Suppressor macrophage treated with lipopolysaccharide for 4 hours (primary cell): ENCODE measurements at places on chromosomes 1 and 21.

- DNase-seq, result no peak
These were observed 24.6 kb downstream of the RNF187 start for GRCh38 chr1:228511546-228512445.

GRCh38 chr1:215119719-215120365 is 37.3 kb downstream of the KCNK2 start:
- DNase-seq, result no peak

DNA sequence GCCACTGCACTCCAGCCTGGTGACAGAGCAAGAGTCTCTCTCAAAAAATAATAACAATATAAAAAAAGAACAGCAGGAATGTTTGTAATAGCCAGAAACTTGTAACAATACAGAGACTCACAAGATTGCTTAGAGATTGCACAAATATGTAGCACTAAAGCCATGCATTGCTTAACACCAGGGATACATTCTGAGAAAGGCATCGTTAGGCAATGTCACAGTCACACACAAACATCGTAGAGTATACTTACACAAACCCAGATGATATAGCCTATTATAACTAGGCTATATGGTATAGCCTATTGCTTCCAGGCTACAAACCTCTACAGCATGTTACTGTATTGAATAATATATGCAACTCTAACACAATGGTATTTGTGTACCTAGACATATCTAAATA is 45.3 kb downstream of the GPATCH2 start:
- no peak for DNase-seq

GRCh38 chr1:184222652-184223052 is 164.2 kb upstream of the C1orf21 start:
- DNase-seq, result peak; percentile 88

DNA sequence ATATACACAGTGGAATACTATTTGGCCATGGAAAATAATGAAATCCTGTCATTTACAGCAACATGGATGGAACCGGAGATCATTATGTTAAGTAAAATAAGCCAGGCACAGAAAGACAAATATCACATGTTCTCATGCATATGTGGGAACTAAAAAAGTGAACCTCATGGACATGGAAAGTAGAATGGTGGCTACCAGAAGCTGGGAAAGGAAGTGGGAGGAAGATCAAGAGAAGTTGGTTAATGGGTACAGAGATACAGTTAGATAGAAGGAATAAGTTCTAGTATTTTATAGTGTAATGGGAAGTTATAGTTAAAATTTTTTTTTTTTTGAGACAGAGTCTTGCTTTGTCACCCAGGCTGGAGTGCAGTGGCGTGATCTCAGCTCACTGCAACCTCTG is 34.8 kb upstream of the CREG1 start:
- DNase-seq, result peak; percentile 31

DNA sequence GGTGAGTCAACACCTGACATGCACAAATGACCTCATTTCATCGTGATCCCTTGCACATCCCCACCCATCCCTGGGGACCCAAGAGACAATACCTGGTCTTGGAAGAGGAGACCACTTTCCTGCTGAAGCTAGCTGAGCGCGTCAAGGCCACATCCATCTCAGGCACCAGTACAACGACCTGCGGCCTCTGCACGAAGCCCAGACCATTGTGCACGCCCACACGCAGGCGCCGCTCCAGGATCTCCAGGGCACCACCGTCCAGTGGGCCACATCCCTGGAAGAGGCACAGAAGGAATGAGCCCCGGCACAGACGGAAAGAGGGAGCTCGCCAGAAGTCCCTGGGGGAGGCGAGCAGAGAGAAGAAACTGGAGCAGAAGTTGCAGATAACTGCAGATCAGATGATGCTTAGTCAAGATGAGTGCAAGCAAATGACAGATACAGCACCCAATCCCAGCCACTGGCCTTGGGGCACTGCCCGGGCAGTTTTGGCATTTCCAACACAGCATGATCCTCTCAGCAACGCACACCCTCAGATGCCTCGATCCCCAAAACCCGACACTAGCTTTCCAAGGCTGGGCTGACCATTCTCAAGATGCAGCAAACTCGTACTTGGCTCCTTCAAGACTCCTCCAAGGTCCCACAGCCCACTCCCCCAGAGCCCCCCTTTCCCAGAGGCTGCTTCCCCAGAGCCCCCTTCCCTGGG is 44.1 kb downstream of the NPHP4 start:
- DNase-seq, result no peak

- DNase-seq, result peak; percentile 33
These were observed 2.0 kb downstream of the RPRD2 start for GRCh38 chr1:150365941-150366340.

DNA sequence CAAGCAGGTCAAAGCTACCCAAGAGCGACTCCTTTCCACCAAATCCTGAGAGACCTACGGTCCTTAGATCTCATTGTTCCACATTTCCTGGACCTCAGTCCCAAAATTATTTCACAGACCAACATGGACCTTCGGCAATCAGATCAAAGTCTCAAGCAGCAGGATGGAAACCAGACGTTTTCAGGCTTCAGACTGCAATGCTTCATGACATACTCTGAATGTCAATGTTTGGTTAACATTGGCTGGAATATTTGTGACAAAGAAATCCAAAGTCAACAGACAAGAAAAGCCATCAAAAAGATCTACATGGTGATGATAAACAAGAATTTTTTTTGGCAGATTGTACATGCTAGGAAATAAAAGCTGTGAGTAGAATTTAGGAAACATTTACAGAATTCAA is 1057.3 kb downstream of the ADGRL2 start:
- DNase-seq, result no peak

- DNase-seq, result peak; percentile 58
These were observed 16.0 kb upstream of the AGO1 start for GRCh38 chr1:35866991-35867390.

- no peak for DNase-seq
These were observed 30.1 kb downstream of the UMODL1 start for GRCh38 chr21:42101246-42101645.

DNA sequence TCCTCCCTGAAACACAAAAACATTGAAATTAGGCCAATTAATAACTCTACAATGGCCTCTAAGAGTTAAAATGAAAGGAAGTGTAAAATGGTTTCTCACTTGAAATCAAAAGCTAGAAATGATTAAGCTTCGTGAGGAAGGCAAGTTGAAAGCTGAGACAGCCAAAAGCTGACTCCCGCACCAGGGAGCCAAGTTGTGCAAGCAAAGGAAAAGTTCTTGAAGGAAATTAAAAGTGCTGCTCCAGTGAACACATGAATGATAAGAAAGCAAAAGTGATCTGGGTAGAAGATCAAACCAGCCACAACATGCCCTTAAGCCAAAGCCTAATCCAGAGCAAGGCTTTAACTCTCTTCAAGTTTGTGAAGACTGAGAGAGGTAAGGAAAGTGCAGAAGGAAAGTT is 22.8 kb downstream of the CYYR1 start:
- DNase-seq, result no peak

- DNase-seq, result no peak
These were observed 101.9 kb downstream of the PRDM2 start for GRCh38 chr1:13801655-13802486.

DNA sequence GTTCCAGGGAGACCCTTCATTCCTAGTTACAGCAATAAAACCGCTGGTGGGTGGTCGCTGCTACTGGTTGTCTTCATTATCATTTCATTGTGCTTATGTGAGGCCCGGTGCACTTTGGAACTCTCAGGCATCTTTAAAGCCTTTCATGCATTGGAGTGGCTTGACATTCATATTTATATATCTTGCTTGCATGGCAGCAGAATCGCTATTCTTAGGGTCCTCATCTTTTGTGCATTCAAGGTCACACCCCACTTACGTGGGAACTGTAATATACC is 110.1 kb downstream of the ZBTB18 start:
- DNase-seq, result no peak

DNA sequence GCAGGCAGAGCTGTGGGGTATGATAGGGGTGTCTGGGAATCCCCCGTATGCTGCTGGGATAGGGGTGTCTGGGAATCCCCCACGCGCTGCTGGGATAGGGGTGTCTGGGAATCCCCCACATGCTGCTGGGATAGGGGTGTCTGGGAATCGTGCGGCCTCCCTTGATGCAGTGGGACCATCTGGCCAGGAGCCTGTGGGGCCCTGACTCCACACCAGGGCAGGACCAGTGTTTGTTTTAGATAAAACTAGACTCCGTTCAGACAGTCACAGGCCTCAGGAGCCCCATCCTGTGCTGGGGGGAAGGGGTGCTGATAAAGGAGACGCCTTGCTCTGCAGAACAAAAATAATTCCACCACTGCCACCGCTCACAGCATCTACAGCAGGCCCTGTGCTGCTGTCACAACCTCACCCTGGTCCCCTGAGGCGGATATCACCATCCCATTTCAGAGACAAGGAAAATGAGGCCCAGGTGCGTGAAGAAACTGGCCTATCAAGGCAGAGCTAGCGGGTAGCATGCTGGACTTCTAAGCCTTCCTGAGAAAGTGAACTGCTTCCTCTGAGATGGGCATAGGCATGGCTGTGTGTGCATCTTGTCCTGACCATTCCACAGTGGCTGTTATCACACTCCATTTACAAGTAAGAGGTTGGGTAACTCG is 24.0 kb downstream of the ECE1 start:
- no peak for DNase-seq

GRCh38 chr1:38860454-38860795 is 853 bp upstream of the RRAGC start:
- no peak for DNase-seq

GRCh38 chr1:12734651-12735050 is 11.3 kb upstream of the CFAP107 start:
- DNase-seq, result no peak

DNA sequence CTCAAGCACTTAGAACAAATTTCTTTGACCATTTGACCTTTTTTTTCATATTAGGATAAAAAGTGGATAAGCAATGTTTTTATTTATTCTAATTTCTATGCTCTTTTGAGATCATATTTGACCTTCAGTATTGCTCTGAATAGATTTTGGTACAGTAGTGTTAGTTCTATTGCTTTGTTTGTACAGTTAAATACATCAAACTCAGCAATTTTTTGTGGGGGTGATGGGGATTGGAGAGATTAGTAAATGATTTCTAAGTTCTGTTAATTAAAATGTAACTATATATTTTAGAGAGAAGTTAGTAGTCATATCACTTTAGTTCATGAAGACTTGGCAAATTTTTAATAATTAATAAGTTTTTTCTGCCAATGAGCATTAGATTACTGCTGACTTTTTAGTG is 2.4 kb upstream of the GPR52 start:
- no peak for DNase-seq

GRCh38 chr1:40450495-40451237 is 390 bp downstream of the ZFP69B start:
- DNase-seq, result peak; percentile 47

DNA sequence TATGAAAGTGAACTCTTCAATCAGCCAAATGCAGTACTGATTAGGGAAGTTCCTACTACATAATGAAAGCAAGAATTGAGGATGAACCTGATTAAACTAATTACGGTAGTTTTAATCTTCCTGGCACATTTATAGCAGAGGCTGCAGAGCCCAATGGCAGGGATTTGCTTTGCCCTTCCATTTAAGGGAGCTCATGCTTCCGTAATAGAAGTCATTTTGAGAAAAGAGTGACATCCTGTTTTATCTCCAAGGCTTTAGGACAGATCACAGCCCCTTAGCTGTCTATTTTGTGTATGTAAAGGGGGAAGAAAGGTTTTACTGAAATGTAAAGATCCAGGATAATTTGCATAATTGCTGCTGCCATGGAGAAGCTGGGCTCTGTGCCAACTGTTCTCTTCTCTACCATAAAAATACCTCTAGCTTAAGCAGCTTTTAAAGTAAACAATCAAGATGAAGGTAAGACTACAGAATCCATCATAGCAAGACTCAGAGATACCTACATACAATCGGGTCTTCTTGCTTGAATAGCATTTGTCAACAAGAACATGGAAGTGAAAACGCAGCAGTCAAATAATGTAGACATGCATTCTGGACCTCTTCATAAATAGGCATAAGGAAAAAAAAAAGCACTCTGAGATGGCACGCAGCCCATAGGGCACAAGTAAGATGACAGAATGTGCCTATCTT is 62.5 kb downstream of the ASH1L start:
- DNase-seq, result peak; percentile 40

DNA sequence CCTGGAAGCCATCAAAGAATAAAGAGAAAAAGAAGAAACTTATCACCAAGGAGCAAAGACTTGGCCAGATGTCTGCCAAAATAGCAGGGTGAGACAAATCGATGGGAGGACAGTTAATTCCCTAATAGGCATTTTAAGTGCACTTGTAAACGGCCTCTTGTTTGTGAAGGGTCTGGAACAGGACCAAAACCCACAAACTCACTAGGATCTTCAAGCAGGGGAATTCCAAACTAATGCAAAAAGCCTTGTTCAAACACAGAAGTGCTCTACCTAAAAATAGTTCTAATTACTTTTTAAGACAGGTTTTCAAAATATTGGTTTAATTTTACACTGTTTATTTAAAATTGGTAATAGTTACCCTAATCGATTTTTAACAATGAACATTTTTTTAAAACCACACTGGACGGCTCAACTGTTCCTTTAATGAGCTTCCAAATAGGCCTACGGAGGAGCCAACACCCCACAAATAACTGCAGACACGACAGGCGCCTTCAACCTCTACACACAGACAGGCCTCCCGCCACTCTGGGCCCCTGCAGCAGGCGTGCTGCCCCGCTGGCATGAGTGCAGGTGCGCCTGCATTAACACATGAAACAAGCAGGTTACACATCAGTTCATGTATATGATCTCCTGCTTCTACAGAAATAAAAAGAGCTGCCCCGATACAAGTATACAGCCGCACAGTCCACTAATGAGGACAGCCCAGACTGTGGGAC is 15.8 kb downstream of the UBE2G2 start:
- DNase-seq, result no peak

DNA sequence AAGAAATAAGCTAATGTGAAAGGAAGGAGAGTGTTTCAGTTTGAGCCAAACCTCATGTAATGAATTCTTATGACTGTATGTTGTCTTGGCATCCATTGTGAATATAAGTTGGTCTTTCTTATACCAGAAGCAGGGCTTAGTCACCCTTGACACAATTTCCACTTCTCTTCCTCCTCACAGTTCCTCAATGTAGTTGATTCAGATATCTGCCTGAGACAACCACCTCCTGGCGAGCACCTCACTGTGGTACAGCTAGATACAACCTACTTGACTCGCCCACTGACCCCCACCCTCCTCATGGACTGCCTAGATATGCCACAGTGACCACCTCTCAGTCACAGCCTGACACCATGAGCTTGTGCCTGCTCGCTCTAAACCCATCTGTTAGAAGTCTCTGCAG is 45.6 kb downstream of the KYAT3 start:
- DNase-seq, result peak; percentile 63

- DNase-seq, result no peak
These were observed 126.0 kb downstream of the SYF2 start for GRCh38 chr1:25106352-25106751.

GRCh38 chr1:2847086-2847985 is 45.8 kb upstream of the TTC34 start:
- no peak for DNase-seq

- DNase-seq, result no peak
These were observed 56.2 kb upstream of the FASLG start for GRCh38 chr1:172602706-172603105.
